ENCODE measurements at places on chromosomes 11 and 22. TPM values are rescaled to one million over a fixed set of nuclear protein-coding genes. Genes with fewer than 3 reads are reported as not detected.

DNA sequence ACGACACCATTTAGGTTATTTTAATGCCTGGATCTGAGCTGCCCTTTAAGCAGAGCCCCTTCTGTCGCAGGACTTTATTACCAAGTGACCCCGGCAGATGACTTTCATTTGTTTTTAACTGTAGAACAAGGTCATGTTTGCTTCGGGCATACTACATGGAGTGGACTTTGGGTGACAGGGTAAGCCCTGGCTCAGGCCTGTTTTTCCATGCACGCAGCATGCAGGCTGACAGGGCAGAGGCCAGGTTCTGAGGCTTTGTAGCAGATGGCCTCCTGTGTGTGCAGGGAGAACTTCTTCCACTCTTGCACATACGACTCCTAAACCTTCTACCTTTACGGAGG lies 50.5 kb downstream of the SNX19 start:
- H3K27me3 ChIP-seq: no peaks in the 10 kb centered on the region
- H3K4me3 ChIP-seq: no peak overlapping the region
- DNase-seq: no peak
- H3K36me3 ChIP-seq: peaks cover 6% of the 10 kb centered on the region
- H3K27ac ChIP-seq: no peak overlapping the region

GRCh38 chr22:27318516-27318915 lies 483.0 kb downstream of the MN1 start:
- peak overlapping the region; percentile 16 for H3K27ac ChIP-seq
- peaks cover 35% of the 10 kb centered on the region for H3K4me1 ChIP-seq
- peaks cover 15% of the 10 kb centered on the region for H3K27me3 ChIP-seq

DNA sequence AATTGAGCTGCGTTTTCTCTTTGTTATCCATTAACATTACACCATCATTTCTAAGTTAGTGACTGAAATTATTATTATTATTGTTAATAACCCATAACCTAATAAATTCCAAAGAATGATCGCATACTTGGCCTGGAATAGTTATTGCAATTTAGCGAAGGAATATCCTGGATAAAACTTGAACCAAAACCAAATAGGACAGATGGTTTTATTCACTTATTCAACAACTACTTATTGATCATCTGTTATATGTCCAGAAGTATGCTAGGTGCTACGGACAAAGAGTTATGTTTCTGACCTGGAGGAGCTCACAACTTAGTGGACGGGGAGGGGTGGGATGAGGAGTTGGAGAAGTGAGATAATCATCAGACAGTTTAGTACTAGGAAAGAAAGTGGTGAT lies 44.8 kb upstream of the ARHGAP20 start:
- H3K36me3 ChIP-seq: no peaks in the 10 kb centered on the region
- no peak for DNase-seq
- no peaks in the 10 kb centered on the region for H3K4me1 ChIP-seq
- H3K27me3 ChIP-seq: no peaks in the 10 kb centered on the region

DNA sequence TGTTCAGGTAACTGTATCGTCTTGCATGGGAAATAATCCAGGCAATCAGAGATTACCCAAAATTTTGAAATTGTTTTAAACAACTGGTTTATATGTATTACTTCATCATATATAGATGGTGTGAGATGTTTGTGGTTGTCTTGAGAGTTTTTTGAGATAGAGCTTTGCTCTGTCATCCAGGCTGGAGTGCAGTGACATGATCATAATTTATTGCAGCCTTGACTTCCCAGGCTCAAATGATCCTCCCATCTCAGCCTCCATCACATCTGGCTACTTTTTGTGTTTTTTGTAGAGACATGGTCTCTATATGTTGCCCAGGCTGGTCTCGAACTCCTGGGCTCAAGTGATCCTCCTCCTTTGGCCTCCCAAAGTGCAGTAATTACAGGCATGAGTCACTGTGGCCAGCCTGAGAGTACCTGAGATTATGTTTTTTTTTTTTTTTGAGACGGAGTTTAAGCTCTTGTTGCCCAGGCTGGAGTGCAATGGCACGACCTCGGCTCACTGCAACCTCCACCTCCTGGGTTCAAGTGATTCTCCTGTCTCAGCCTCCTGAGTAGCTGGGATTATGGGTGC lies 11.5 kb downstream of the CTNND1 start:
- no peaks in the 10 kb centered on the region for H3K36me3 ChIP-seq
- H3K4me3 ChIP-seq: no peak overlapping the region
- H3K27me3 ChIP-seq: no peaks in the 10 kb centered on the region
- H3K4me1 ChIP-seq: peaks cover 68% of the 10 kb centered on the region
- no peak overlapping the region for H3K27ac ChIP-seq

DNA sequence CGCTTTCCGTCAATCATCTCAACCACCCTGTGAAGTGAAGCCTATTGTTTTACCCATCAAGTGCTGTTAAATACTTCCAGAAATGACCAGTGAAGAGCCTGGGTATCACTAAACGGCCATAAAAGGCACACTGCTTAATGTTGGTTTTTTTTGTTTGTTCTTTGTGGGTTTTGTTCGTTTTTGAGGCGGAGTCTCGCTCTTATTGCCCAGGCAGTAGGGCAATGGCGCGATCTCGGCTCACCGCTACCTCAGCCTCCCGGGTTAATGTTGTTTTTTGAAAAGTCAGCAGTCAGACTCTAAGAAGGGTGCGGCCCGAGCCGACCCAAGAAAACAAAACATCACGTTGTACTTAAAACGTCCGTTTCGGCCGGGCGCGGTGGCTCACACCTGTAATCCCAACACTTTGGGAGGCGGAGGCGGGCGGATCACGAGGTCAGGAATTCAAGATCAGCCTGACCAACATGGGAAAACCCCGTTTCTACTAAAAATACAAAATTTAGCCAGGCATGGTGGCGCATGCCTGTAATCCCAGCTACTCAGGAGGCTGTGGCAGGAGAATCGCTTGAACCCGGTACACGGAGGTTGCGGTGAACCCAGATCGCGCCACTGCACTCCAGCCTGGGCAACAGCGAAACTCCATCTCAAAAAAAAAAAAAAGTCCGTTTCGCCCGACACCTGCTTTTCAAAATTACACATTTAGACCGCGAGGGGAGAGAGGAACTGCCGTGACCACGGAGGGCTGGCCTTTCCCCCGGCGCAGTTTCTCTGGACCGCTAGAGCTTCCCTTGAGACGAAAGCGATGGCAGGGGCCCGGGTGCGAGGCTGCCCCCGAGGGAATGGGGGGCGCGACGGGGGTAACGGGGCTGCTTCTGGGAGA lies 714 bp downstream of the CD59 start:
- peak; percentile 57 for DNase-seq
- peak overlapping the region; percentile 93 for H3K4me3 ChIP-seq
- peaks cover 34% of the 10 kb centered on the region for H3K4me1 ChIP-seq
- no peaks in the 10 kb centered on the region for H3K36me3 ChIP-seq
- no peaks in the 10 kb centered on the region for H3K27me3 ChIP-seq

DNA sequence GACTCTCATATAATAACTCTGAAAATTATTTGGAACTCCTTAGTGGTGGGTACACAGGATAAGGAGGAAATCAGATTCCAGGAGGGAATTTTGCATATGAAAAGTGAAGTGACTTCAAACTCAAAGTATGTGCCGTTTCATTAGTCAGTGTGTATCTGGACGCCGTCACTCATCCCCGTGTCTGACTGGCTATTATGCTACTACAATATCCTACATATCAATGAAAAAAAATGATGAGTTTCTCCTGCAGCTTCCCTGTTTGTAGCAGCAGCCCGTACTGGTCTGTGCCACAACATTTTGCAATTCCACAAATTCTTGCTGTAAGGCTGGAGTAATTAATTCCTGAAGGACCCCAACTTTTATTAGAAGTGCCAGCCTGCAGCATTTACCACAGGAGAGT lies 16.5 kb downstream of the WT1 start:
- DNase-seq: no peak
- H3K4me3 ChIP-seq: no peak overlapping the region
- H3K4me1 ChIP-seq: no peaks in the 10 kb centered on the region
- H3K27me3 ChIP-seq: peaks cover 57% of the 10 kb centered on the region
- H3K27ac ChIP-seq: no peak overlapping the region
- no peaks in the 10 kb centered on the region for H3K36me3 ChIP-seq

DNA sequence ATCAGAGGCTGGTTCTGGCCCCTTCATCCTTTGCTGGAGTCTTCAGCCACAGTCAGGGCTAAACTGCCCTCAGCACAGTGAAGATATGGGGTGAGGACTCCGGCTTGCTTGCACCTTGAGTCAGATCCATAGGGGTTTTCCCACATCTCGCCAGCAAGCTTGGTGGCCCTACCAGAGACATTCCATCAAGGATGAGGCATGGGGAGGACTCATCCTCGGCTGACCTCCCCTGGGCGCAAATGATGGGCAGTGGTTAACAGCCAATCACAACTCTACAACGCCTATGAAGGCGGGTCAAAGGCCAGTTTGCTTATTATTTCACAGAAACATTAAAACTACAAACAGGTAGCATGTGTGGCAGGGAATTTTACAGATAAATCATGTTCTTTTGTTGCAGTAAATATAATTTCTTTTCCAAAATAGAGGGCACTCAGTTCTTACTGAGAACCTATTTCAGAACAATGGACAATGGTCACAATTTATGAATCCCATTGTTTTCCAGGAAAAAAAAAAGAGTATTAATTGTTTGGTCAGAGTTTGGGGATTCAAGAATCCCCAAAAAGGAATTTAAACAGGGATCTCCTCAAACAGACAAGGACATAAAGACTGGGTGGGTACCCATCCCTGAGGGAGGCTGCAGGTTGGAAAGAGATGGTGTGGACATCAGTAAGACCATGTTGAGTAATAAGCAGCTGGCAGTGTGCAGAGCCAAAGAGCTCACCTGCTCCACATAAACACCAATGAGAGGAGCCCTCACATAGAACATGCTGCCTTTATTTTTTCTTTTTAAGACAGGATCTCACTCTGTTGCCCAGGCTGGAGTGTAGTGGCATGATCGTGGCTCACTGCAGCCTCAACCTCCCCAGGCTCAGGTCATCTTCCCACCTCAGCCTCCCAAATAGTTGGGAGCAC lies 14.8 kb downstream of the PLAAT3 start:
- DNase-seq: no peak
- no peaks in the 10 kb centered on the region for H3K36me3 ChIP-seq

DNA sequence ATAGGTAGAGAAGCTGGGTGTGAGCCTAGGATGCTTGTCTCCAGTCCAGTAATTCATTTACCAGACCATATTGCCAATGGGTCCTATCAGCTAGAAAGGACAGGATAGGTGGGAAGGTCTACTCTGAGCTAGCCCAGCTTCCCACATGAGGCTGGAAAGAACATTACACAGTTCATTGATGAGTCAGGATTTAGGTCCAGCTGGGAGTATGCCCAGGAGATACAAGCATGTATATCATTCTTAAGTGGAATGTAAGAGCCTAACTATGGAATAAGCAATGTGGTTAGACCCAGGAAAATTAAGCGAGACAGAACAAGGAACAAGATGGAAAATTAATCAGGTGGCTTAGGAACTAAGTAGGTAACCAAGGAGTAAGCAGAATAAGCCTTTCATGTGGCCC lies 59.0 kb upstream of the TBCEL start:
- no peaks in the 10 kb centered on the region for H3K36me3 ChIP-seq
- H3K4me3 ChIP-seq: no peak overlapping the region
- H3K4me1 ChIP-seq: no peaks in the 10 kb centered on the region
- H3K27me3 ChIP-seq: no peaks in the 10 kb centered on the region

- H3K27me3 ChIP-seq: no peaks in the 10 kb centered on the region
- no peak overlapping the region for H3K27ac ChIP-seq
- no peaks in the 10 kb centered on the region for H3K4me1 ChIP-seq
- no peak for DNase-seq
- H3K36me3 ChIP-seq: no peaks in the 10 kb centered on the region
Measured at GRCh38 chr11:131579932-131580387, 209.5 kb downstream of the NTM start.

DNA sequence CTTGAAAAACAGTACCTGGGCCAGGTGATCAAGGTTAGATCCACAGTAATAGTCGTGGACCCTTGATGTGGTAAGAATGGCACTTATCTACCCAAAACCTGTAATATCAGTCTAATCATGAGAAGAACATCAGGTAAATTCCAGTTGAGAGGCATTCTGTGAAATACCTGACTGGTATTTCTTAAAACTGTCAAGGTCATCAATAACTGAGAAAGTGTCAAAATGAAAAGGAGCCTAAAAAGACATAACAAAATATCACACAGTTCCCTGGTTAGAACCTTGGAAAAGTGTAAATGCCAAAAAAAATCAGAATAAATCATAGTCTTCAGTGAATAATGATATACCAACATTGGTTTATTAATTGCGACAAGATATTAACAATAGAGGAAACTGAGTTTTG lies 155.4 kb upstream of the CCDC90B start:
- no peaks in the 10 kb centered on the region for H3K36me3 ChIP-seq
- H3K27me3 ChIP-seq: no peaks in the 10 kb centered on the region
- H3K27ac ChIP-seq: no peak overlapping the region
- no peaks in the 10 kb centered on the region for H3K4me1 ChIP-seq
- no peak for DNase-seq
- H3K4me3 ChIP-seq: no peak overlapping the region

- H3K27ac ChIP-seq: no peak overlapping the region
- H3K4me1 ChIP-seq: no peaks in the 10 kb centered on the region
- H3K4me3 ChIP-seq: no peak overlapping the region
- DNase-seq: no peak
- no peaks in the 10 kb centered on the region for H3K36me3 ChIP-seq
Measured at GRCh38 chr11:103768816-103769215, 267.6 kb upstream of the DDI1 start.

- no peaks in the 10 kb centered on the region for H3K4me1 ChIP-seq
- no peak overlapping the region for H3K4me3 ChIP-seq
- no peaks in the 10 kb centered on the region for H3K36me3 ChIP-seq
- DNase-seq: no peak
- H3K27me3 ChIP-seq: no peaks in the 10 kb centered on the region
Measured at GRCh38 chr11:41121600-41121999, 337.9 kb downstream of the LRRC4C start.

DNA sequence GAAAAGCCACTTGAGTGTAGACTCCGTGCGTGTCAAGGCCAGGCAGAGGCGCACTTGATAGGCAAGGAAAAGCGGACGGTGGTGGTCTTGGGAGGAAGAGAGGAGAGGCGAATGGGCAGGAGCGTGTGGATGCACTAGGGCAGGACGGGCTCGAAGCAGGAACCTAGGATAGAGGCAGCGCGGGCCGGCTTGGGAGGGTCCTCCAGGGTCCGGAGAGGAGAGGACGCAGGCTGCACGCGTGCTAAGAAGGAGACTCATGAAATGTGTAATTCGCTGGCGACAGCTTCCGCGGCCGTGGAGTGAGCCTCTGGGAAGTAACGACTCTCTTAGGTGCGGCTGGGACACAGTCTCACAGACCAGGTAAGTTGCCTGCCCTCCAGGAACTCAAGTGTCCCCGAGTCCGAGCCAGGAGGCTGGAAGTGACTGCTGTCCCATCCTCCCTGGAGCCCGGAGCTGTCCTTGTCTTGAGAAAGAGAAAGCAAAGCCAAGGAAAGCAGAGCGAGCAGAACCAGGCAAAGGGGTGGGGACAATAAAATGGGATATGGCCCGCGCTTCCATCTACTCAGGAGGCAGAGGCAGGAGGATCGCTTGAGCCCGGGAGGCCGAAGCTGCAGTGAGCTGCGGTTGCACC lies 874 bp upstream of the IL17RA start:
- H3K4me3 ChIP-seq: peak overlapping the region; percentile 90
- DNase-seq: no peak
- H3K27me3 ChIP-seq: no peaks in the 10 kb centered on the region
- no peaks in the 10 kb centered on the region for H3K4me1 ChIP-seq

CASP12 gene
- not detected for total RNA-seq

TRIM29 gene
- total RNA-seq: 7.8 TPM

SPTBN2 gene
- 1.9 TPM for total RNA-seq

VWCE gene
- not detected for total RNA-seq

SPDYC gene
- total RNA-seq: not detected

GLYAT gene
- total RNA-seq: not detected

APLNR gene
- total RNA-seq: not detected

KRTAP5-7 gene
- total RNA-seq: 4.5 TPM

OR6A2 gene
- not detected for total RNA-seq

MMP8 gene
- total RNA-seq: not detected
